ENCODE measurements at places on chromosomes 5 and 9.

- no peak for DNase-seq
Measured at GRCh38 chr9:124263213-124263612, 5.5 kb downstream of the NEK6 start.

DNA sequence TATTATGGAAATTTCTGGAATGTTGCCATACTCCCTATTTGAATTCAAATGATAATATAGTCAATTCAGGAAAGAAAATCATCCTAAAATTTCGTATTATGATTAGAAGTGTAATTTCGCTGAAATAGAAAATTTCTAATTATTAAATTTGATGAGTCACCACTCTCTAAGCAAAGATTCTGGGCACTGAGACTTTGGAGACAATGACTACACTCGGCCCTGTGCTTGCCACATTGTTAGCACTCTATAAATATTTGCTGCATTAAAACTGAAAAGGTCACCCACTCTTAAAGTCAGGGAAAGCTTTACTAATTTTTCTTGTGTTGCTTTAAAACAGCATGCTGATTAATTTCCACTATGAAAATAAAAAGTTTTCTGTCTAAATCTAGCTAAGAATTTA lies 240.3 kb downstream of the TLE4 start:
- DNase-seq = no peak

GRCh38 chr5:72386639-72387038 lies 66.5 kb downstream of the PTCD2 start:
- DNase-seq = no peak

GRCh38 chr5:139649082-139649991 lies 1.2 kb downstream of the CXXC5 start:
- DNase-seq = no peak

- DNase-seq = no peak
Measured at GRCh38 chr9:96192710-96193109, 109.3 kb downstream of the HSD17B3 start.

- no peak for DNase-seq
Measured at GRCh38 chr5:51988634-51989033, 605.4 kb downstream of the ISL1 start.

DNA sequence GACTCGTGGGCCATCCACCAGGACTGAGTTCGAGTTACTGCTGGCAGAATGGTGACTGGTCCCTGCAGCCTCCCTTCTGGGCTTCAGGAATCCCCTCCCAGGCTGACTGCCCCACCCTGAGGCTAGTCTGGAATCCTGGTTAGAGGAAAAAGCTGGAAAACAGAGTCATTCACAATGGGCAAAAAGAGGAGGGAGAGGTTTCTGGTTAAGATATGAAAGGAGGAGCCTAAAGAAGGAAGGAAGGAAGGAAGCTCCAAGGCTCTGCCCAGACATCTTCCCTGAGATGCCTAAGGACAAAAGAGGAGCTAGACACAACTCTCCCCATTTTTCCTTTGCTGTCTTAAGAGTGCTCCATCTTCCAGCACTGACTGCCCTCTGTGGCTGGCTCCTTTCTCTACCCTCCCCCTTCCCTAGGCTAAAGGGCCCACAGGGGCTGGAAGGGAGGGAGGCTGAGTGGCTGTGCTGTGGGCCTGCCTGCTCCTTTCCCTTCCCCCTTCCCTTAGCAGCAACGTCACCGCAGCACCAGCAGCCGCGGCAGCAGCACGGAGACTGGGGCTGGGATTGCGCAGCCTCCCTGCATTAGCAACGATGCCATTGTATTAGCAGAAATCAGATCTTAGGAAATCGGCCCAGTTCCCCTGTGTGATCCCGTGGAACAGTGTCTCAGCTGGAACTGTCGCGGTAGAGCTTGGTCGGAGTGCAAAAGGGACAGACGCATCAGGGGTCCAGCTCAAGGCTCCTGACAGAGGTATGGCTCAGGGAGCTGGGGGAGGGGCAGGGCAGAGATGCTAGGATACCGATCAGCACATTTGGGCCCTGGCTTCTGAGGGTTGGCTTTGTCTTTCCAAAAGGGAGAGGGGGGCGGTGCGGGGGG lies 48.7 kb downstream of the RUSC2 start:
- no peak for DNase-seq

- DNase-seq = no peak
Measured at GRCh38 chr5:55338810-55339243, 31.0 kb downstream of the MTREX start.

- DNase-seq = no peak
Measured at GRCh38 chr5:11075035-11075805, 314.2 kb upstream of the DAP start.

GRCh38 chr9:86629530-86629929 lies 275.3 kb upstream of the TUT7 start:
- DNase-seq = no peak

DNA sequence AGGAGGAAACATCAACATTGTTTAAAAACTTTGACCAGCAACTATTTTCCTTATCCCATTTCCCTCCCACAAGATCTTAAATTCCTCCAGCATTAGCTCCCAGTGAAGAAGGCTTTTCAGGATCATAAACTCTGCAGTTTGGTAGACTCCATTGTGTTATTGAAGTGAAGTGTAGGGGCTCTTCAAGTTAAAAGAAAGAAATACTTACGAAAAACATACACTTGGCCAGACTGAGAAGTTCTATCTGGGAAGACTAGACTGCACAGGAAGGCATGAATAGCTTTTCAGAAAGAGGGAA lies 22.3 kb downstream of the LIFR start:
- no peak for DNase-seq

- DNase-seq = no peak
Measured at GRCh38 chr9:32490601-32491000, 35.4 kb downstream of the RIGI start.

GRCh38 chr9:126151031-126151685 lies 175.5 kb upstream of the MVB12B start:
- no peak for DNase-seq

GRCh38 chr5:111345731-111346130 lies 121.5 kb downstream of the CAMK4 start:
- DNase-seq = no peak

DNA sequence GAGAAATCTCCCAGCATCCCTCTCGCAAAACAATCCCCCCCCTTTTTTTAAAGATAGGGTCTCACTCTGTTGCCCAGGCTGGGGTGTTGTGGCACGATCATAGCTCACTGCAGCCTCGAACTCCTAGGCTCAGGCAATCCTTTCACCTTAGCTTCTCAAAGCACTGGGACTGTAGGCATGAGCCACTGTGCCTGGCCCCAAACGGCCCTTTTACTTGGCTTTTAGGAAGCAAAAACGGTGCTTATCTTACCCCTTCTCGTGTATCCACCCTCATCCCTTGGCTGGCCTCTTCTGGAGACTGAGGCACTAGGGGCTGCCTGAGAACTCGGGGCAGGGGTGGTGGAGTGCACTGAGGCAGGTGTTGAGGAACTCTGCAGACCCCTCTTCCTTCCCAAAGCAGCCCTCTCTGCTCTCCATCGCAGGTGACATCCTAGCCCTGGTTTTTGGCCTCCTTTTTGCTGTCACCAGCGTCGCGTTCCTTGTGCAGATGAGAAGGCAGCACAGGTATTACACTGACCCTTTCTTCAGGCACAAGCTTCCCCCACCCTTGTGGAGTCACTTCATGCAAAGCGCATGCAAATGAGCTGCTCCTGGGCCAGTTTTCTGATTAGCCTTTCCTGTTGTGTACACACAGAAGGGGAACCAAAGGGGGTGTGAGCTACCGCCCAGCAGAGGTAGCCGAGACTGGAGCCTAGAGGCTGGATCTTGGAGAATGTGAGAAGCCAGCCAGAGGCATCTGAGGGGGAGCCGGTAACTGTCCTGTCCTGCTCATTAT lies 6.8 kb downstream of the CA9 start:
- DNase-seq = no peak
